ENCODE measurements at places on chromosomes 3 and 15. TPM values are rescaled to one million over a fixed set of nuclear protein-coding genes. Genes with fewer than 3 reads are reported as not detected.

DNASE1L3 gene
- total RNA-seq: not detected

DNA sequence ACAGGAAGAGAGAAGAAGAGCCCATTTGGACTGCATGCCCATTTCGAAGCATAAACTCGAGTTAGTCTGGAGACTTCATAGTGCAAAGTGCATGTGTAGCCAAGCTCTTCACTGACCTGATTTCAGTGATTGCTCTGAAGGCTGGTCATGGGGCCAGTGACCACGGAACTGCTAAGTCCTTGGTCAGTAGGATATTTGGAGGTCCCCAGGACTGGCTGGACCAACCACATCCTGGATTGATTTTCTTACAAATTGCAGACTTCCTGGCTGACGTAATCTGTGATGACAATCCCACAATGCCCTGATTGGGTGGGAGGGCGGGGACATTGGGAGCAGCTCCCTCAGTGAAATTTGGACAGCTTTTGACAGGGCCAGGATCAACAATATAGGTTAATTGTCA is 233.4 kb downstream of the CACNA2D3 start:
- DNase-seq: peak; percentile 64

GRCh38 chr15:26665957-26666791 is 106.7 kb downstream of the GABRB3 start:
- no peak for DNase-seq

CCDC50 gene
- 94.5 TPM for total RNA-seq

Measured in A172 (cell line).